ENCODE measurements at places on chromosomes 5 and 9. TPM values are rescaled to one million over a fixed set of nuclear protein-coding genes. Genes with fewer than 3 reads are reported as not detected.

The MZB1 gene
- not detected for total RNA-seq

The SPOCK1 gene
- 7.7 TPM for total RNA-seq

The SLCO4C1 gene
- total RNA-seq: 20.5 TPM

The NME5 gene
- 2.3 TPM for total RNA-seq

The GM2A gene
- total RNA-seq: 28.3 TPM

The LYRM7 gene
- 5.1 TPM for total RNA-seq

The DIRAS2 gene
- 1.1 TPM for total RNA-seq

The CER1 gene
- total RNA-seq: 0.53 TPM

The RNF208 gene
- 2.3 TPM for total RNA-seq

The OLFM1 gene
- total RNA-seq: 4.8 TPM
